ENCODE measurements at places on chromosomes 12 and 14.
A peak's percentile ranks its signal among the peaks of the same experiment; 100 is the strongest.

DNA sequence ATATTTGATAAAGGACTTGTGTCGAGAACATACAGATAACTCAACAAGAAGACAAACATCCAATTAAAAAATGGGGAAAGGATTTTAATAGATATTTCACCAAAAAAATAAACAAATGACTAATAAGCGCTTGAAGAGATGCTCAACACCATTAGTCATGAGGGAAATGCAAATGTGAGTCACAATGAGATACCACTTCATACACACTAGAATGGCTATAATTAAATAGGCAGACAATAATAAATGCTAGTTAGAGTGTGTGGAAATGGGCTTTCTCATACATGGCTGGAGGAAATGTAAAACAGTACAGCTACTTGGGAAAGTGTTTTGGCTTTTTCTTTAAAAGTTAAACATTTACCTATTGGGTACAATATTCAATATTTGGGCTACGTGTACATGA, 34.8 kb downstream of the DLK1 start:
- no peak overlapping the region for H3K27ac ChIP-seq
- H3K4me1 ChIP-seq: no peaks in the 10 kb centered on the region
- no peak for DNase-seq
- no peaks in the 10 kb centered on the region for H3K36me3 ChIP-seq

- H3K36me3 ChIP-seq: no peaks in the 10 kb centered on the region
- no peaks in the 10 kb centered on the region for H3K4me1 ChIP-seq
- no peak overlapping the region for H3K27ac ChIP-seq
- no peak for DNase-seq
Observed at GRCh38 chr12:124115496-124115895, 142.5 kb downstream of the ZNF664 start.

GRCh38 chr12:90924406-90924805, 30.6 kb downstream of the CCER1 start:
- no peak for DNase-seq
- no peaks in the 10 kb centered on the region for H3K36me3 ChIP-seq
- H3K4me1 ChIP-seq: no peaks in the 10 kb centered on the region
- no peaks in the 10 kb centered on the region for H3K27me3 ChIP-seq
- no peak overlapping the region for H3K4me3 ChIP-seq

DNA sequence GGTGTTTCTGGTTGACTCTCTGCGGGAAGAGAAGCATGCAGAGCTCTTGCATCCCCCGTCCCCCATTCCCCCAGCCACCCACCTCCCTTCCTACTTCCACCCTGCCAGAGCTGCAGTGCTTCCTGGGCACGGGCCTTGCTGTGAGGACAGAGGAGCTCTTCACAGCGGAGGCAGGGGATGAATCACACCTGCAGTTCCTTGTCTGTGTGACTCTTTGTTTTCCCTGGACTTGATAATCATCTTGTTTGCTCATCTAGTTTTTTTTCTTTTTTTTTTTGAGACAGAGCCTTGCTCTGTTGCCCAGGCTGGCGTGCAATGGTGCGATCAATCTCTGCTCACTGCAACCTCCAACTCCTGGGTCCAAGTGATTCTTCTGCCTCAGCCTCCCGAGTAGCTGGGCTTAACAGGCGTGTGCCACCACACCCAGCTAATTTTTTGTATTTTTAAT, 27.8 kb downstream of the ANKRD9 start:
- no peak overlapping the region for H3K27ac ChIP-seq
- no peaks in the 10 kb centered on the region for H3K36me3 ChIP-seq
- DNase-seq: no peak
- no peaks in the 10 kb centered on the region for H3K27me3 ChIP-seq

GRCh38 chr12:32889011-32889760, 7.4 kb downstream of the PKP2 start:
- no peak for DNase-seq
- H3K27me3 ChIP-seq: peaks cover 60% of the 10 kb centered on the region
- H3K4me3 ChIP-seq: no peak overlapping the region
- no peaks in the 10 kb centered on the region for H3K36me3 ChIP-seq
- no peaks in the 10 kb centered on the region for H3K4me1 ChIP-seq

DNA sequence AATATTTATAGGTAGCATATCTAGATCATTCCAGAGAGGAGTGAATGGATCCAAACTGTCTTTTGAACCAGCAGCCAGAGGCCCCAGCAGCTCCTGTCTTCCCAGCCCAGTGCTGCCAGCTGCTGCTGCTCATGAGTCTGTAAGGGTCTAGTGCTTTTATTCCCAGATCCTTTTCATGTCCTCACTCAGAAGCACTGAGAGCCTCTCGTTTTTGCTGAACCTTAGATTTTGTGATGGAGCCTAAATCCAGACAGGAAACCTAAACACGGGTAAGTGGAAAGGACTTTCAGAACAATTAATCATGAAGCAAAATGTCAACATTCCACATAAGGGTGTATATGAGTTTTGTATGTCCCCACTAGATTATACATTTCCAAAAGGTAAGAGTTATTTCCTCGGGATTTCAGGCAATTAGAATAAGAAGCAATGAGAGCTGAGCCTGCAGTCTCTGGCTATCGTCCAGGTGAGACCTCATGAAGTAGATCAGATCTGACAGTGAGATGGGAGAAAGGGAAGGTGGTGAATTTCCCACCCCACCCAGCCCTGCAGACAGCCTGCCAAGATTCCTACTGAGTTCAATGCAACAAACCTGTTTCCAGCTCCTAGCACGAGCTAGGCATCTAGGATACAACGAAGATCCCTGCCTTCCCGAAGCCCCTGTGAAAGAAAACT, 84.4 kb downstream of the NINJ2 start:
- H3K36me3 ChIP-seq: no peaks in the 10 kb centered on the region
- DNase-seq: no peak
- no peak overlapping the region for H3K4me3 ChIP-seq
- H3K27ac ChIP-seq: no peak overlapping the region
- H3K4me1 ChIP-seq: peaks cover 38% of the 10 kb centered on the region

- H3K27ac ChIP-seq: no peak overlapping the region
- H3K36me3 ChIP-seq: no peaks in the 10 kb centered on the region
- no peak for DNase-seq
- H3K4me3 ChIP-seq: peak overlapping the region; percentile 38
- no peaks in the 10 kb centered on the region for H3K4me1 ChIP-seq
- H3K27me3 ChIP-seq: peaks cover 14% of the 10 kb centered on the region
Observed at GRCh38 chr14:100586153-100586402, 1.1 kb downstream of the BEGAIN start.

GRCh38 chr12:113647048-113647447, 175.4 kb upstream of the LHX5 start:
- H3K4me1 ChIP-seq: no peaks in the 10 kb centered on the region
- DNase-seq: no peak
- no peak overlapping the region for H3K4me3 ChIP-seq
- H3K27me3 ChIP-seq: no peaks in the 10 kb centered on the region
- H3K27ac ChIP-seq: no peak overlapping the region

GRCh38 chr12:107903341-107904061, 129.0 kb downstream of the ASCL4 start:
- peaks cover 28% of the 10 kb centered on the region for H3K27me3 ChIP-seq
- H3K36me3 ChIP-seq: no peaks in the 10 kb centered on the region
- H3K4me1 ChIP-seq: no peaks in the 10 kb centered on the region
- DNase-seq: peak; percentile 34
- H3K27ac ChIP-seq: no peak overlapping the region
- H3K4me3 ChIP-seq: peak overlapping the region; percentile 27

DNA sequence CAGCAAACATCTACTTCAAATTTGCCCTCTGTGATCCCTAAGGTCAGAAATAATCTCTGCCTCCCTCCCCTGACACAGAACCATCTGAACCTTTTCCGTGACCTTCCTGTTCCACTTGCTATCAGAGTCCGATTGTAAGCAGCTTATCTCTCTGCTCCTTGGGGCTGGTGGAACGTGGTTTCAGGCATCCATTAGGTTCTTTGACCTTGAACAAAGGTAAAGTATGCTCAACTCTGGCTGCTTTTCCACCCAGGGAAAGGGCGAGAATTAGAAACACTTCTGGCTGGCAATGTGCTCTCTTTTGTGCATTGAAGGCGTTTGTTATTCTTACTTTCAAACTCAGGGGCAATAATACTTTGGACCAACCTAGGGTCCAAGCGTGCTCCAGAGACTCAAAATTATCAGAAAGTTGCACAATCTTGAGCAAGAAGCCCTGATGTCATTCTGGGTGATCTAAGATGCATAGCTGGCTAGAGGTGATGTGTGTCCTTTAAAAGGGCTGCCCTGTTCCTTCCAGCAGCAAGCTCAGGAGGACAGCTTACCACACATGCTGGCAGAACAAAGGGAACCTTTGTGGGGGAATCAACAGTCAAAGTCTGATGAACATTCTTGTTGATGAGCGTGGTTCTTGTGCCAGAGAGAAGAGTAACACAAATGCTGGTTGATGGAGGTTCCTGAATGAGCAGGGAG, 29.8 kb downstream of the ADGRD1 start:
- H3K27me3 ChIP-seq: no peaks in the 10 kb centered on the region
- H3K4me3 ChIP-seq: no peak overlapping the region
- no peak for DNase-seq
- no peaks in the 10 kb centered on the region for H3K4me1 ChIP-seq
- no peaks in the 10 kb centered on the region for H3K36me3 ChIP-seq

GRCh38 chr14:55654243-55654642, 74.2 kb downstream of the KTN1 start:
- peaks cover 4% of the 10 kb centered on the region for H3K36me3 ChIP-seq
- no peak overlapping the region for H3K27ac ChIP-seq
- DNase-seq: no peak
- H3K4me3 ChIP-seq: no peak overlapping the region
- no peaks in the 10 kb centered on the region for H3K4me1 ChIP-seq

- no peaks in the 10 kb centered on the region for H3K27me3 ChIP-seq
- no peak for DNase-seq
- no peak overlapping the region for H3K27ac ChIP-seq
- H3K36me3 ChIP-seq: no peaks in the 10 kb centered on the region
Observed at GRCh38 chr14:104163541-104163940, 25.2 kb downstream of the KIF26A start.

DNA sequence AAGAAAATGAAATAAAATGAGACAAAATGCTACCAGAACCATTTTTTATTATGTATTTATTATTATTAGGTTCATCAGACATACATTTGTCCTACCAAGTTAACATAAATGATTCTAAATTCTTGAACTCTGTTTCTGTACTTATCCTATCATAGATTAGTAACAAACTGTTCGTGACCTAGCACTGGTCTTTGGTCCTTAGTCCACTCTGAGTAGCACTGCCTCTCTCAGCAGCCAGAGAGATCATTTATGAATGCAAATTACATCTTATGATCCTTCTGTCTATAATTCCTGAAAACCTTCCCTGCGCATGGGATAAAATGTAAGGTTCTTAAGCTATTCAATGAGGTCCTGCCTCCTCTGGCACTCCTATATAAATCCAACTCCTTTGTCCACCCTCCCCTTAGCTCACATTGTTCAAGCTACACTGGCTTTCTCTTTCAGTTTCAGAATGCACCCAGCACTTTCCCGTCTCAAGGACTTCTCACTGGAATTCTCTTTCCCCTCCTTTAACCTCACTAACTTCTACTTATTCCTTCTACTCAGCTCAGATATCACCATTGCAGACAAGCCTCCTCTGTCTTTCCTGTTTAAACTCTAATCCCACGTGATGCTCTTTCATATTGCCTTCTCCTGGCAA, 17.1 kb downstream of the PDZRN4 start:
- no peaks in the 10 kb centered on the region for H3K4me1 ChIP-seq
- no peak overlapping the region for H3K4me3 ChIP-seq
- no peaks in the 10 kb centered on the region for H3K27me3 ChIP-seq
- peak; percentile 45 for DNase-seq

All from left lung (tissue), 14 donors.